ENCODE measurements at places on chromosomes 1 and 21. TPM values are rescaled to one million over a fixed set of nuclear protein-coding genes. Genes with fewer than 3 reads are reported as not detected.

MSH4 gene
- total RNA-seq, result 0.72 TPM

GART gene
- total RNA-seq, result 60.6 TPM

HNRNPCL4 gene
- total RNA-seq, result not detected

TMEM82 gene
- not detected for total RNA-seq

OR2L2 gene
- 0.51 TPM for total RNA-seq

TBX15 gene
- 2.3 TPM for total RNA-seq

BCAN gene
- total RNA-seq, result not detected

GABPA gene
- 32.8 TPM for total RNA-seq

ZNHIT6 gene
- 23.8 TPM for total RNA-seq

OR10J1 gene
- not detected for total RNA-seq

SIKE1 gene
- 40.1 TPM for total RNA-seq

ADCY10 gene
- total RNA-seq, result 0.24 TPM

FCRL2 gene
- total RNA-seq, result 0.29 TPM

RHD gene
- not detected for total RNA-seq

SPTA1 gene
- 1.2 TPM for total RNA-seq

MTFR1L gene
- 59.6 TPM for total RNA-seq

RGS13 gene
- 1.5 TPM for total RNA-seq

PTCH2 gene
- total RNA-seq, result 1.7 TPM

OR2T1 gene
- total RNA-seq, result not detected
